ENCODE measurements at places on chromosomes 4 and X.

- DNase-seq: no peak
Observed at GRCh38 chrX:12898073-12898472, 8.3 kb upstream of the TLR8 start.

DNA sequence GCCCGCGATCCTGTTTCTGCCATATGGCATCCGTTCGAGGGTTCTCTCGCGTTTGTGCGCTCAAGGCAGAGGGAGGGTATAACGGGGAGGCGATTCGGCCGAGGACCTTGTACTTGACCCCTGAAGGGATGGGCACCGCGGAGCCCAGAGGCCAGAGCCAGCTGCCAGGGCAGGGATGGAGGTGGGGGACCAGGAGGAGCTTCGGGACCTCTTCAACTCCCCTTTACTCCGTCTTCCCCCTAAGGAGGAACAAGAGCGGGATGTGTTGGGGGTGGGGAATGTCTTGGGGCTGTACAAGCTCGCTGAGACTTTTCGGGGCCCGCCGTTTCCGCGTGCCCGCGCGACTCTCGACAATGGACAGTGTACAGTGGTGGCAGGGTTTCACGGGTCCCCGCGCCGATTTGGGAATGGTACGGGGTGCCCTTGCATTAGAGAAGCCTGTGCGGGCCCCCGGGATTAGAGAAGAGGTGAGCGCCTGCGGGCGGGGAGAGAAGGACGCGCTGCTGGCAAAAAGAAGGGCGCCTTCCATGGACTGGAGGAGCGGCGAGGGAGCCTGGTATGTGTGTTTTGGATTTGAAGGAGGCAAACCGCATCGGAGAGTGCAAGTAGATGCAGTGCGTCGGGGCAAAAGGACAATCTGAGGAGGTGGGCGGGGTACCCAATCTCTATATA, 760 bp downstream of the UGT8 start:
- no peak for DNase-seq

DNA sequence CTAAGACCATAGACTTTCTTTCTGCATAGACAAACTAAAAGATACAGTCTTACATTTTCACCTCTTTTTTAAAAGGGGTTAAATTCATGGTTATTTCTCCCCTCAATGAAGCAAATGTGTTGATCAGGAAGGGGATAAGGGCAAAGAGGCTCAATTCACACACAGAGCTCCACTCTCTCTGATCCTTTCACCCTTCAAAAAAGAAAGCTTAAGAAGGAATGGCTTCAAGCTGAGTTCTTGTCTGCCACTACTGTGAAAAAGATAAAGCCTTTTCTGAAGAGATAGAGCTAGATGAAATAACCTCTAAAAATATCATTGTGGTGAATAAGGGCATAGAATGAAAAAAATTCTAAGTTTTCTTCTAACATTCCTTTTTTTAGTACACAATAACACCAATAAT, 28.3 kb downstream of the SEPSECS start:
- no peak for DNase-seq

- peak; percentile 32 for DNase-seq
Observed at GRCh38 chrX:86806786-86807185, 658.5 kb downstream of the DACH2 start.

GRCh38 chrX:78769101-78769755, 21.7 kb downstream of the LPAR4 start:
- no peak for DNase-seq

DNA sequence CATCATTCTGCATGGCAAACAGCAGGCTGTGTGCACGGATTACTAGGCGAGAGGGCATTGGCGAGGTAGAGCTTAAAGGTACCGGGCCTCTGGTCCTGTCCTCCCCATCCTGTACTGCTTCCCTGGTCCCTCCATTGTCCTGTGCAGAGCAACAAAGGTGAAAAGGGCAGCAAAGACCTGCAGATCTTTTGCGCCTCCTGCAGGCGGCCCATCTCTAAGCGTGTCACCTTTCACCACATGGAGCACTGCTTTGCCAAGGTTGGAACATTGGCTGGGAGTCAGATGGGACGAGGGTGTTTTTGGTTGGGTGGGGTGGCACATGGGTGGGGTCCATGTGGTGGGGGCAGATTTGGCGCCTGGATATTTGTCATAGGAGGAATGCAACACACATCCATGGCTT, 64.7 kb upstream of the UXT start:
- peak; percentile 8 for DNase-seq
